HFFc6 (cell line): ENCODE measurements at places on chromosomes 3 and 15.

DNA sequence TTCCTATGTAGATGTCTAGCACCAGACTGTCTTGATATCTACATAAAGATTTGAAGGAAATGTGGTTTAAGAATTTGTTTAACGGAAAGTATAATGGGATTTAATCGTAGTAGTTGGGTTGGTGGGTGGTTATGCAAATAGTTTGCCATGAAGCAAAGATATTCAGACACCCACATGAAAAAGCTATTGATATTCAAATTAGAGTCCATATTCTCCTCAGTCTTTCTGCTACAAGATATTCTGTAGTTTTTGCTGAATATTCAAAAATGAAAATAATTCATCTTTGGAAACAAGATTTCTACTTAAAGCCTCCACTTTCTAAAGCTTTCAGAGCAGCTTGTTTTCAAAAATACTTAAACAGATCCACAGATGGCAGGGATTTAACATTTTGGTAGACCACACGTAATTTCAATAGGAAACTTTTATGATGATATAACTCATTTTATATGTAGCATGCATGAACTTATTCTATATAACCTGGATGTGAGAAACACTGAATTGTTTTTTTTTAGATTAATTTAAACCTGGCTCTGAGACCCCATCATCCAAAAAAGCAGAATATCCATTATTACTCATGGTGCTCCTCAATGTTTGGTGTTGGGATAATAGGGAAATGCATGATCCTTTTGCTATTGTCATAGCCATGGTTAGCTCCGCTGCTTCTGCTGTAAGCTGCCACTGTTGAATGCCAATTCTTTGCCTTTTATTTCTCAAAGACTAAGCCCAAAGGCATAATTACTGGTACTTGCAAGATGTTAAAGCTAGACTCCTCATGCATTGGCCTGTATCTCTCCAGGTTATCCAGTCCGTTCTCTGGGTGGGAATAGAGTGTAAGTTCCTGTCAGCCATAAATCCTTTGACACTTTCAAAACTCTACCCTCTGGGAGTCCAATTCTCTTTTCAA is 98.0 kb downstream of the GMNC start:
- no peak for DNase-seq

- no peak for DNase-seq
Measured at GRCh38 chr15:63047792-63048114, 5.2 kb downstream of the TPM1 start.

GRCh38 chr15:80076321-80077318 is 17.1 kb downstream of the ZFAND6 start:
- no peak for DNase-seq

- DNase-seq, result no peak
Measured at GRCh38 chr3:2850701-2851100, 259.5 kb downstream of the IL5RA start.

- DNase-seq, result no peak
Measured at GRCh38 chr3:189202583-189202982, 30.8 kb downstream of the TPRG1 start.

DNA sequence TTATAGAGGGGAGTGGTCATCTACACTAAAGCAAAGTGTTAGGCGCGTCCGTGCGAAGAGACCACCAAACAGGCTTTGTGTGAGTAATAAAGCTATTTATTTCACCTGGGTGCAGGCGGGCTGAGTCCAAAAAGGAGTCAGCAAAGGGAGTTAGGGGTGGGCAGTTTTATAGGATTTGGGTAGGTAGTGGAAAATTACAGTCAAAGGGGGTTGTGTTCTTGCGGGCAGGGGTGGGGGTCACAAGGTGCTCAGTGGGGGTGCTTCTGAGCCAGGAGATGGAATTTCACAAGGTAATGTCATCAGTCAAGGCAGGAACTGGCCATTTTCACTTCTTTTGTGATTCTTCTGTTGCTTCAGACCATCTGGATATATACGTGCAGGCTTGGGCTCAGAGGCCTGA is 47.1 kb downstream of the OIP5 start:
- no peak for DNase-seq

- DNase-seq, result no peak
Measured at GRCh38 chr3:99248913-99249312, 347.4 kb upstream of the DCBLD2 start.

DNA sequence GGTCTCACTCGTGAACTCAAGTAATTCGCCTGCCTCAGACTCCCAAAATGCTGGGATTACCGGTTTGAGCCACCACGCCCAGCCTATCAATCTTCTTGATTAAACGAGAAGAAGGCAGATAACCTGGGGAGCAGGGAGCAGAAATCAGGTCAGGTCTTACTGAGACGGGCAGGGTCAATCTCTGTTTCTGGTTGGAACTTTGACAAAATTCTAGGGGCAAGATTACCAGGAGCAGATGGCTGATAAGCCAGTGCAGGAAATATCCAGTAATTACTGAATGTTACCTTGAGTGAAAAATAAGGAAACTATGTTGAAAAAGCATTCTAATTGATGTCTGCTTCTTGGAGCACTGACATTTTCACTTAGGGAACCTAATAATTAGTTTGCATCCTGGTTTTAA is 24.4 kb upstream of the GOLM2 start:
- DNase-seq, result no peak

- peak; percentile 56 for DNase-seq
Measured at GRCh38 chr15:59688423-59688781, 718 bp downstream of the BNIP2 start.

GRCh38 chr3:44525060-44525459 is 29.9 kb upstream of the ZKSCAN7 start:
- DNase-seq, result peak; percentile 12

- DNase-seq, result no peak
Measured at GRCh38 chr3:177448987-177449359, 251.7 kb upstream of the TBL1XR1 start.

DNA sequence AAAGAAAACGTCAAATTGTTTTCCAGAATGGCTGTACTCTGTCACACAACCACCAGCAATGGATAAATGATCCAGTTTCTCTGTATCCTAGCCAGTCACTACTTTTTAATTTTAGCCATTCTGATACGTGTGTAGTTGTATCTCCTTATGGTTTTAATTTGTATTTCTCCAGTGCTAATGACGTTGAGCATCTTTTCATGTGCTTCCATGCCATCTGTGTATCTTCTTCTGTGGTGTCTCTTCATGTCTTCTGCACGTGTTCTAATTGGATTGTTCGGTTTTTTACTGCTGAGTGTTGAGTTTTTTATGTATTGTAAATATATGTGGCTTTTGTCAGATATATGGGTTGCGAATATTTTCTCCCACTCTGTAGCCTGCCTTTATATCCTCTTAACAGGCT is 81.9 kb downstream of the SUMF1 start:
- no peak for DNase-seq

DNA sequence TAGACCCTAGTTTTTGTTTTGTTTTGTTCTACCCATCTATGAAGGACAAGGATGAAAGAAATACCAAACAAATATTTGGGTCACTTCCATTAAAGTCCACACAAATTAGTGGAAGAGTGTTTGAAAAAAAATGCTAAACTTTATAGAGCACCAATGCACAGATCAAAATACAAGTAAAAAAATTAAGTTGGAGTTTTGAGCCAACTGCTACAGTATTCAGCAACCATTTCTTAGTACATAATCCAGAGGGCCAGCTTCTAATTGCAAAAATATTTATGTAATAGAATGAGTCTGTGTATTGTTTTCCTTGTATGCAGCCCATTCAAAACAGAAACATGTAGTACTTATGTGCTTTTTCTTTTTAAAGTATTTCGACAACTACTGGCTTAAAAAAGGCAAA is 121.1 kb downstream of the CBLB start:
- DNase-seq, result no peak

DNA sequence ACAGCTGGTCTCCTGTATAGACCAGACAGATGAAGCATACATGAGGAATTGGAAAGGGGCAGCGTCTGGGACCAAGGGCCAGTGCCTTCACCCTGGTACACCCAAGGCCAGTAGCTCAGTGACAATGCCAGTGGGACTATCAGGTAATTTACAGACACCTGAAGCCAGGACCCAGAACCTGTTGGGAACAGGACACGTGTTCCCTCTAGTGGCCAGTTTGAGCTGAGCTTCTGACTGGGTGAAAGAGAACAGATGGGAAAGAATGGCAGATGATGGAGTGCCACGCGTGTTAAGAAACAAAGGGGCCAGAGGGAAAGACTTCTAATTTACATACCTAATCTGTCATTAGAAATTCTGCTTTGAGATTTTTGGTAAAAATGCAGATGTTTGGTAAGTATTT is 5.1 kb upstream of the SLC25A38 start:
- DNase-seq, result peak; percentile 32

- no peak for DNase-seq
Measured at GRCh38 chr3:80040067-80040466, 272.3 kb upstream of the ROBO1 start.

- DNase-seq, result no peak
Measured at GRCh38 chr3:47782446-47783308, 984 bp upstream of the SMARCC1 start.

DNA sequence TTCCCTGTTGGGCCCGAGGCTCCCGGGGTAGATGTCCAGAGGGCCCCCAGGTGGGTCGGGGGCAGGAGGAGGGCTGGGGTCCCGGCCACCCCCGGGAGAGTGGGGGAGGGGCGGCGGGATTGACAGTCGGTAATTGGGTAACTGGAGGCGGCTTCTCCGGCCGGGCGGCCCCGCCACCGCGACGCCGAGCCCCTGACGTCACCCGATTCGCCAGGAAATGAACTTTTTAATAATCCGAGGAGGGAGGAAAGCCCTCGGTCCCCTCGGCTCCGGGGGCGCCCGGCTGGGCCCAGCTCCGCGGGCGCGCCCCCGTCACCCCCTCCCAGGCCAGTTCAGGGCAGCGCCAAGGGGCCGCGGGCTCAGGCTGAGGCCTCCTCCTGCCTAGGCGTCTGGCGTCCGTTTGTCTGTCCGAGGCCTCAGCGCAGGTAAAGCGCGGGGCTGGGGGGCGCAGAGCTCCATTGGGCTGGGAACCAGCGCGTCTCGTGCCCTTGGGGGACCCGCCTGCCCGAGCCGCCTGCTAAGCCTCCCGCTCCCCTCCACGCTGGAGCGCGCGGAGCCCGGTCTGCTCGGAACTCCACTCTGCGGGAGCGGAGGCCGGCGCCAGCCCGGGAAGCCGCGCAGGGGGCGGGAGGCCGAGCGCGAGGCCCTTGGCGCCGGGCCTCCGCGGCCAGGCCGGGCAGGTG is 3.9 kb downstream of the GATA2 start:
- DNase-seq, result peak; percentile 74

GRCh38 chr3:102712896-102713295 is 278.1 kb downstream of the ZPLD1 start:
- no peak for DNase-seq

GRCh38 chr3:52153389-52154096 is 680 bp downstream of the POC1A start:
- peak; percentile 73 for DNase-seq

- DNase-seq, result peak; percentile 78
Measured at GRCh38 chr3:99651531-99651930, 13.1 kb downstream of the COL8A1 start.

GRCh38 chr3:73509066-73509465 is 115.7 kb downstream of the PDZRN3 start:
- DNase-seq, result no peak

DNA sequence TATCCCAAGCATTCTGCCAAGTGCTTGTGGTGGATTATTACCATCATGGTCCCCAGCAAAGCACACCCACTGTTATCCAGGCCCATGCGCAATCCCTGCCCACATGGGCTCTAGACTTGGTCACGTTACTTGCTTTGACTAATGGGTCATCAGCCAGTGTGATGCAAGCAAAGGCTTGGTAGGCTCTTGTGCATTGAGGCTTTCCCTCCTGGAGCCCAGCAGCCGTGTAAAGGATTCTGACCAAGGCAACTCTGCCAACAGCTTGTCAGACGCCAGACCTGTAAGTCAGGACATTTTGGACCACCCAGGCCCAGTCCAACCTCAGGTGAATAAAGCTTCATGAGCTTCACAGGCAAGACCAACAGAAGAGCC is 93.9 kb downstream of the ABHD5 start:
- DNase-seq, result no peak

GRCh38 chr3:99970198-99970597 is 144.1 kb downstream of the FILIP1L start:
- DNase-seq, result no peak

DNA sequence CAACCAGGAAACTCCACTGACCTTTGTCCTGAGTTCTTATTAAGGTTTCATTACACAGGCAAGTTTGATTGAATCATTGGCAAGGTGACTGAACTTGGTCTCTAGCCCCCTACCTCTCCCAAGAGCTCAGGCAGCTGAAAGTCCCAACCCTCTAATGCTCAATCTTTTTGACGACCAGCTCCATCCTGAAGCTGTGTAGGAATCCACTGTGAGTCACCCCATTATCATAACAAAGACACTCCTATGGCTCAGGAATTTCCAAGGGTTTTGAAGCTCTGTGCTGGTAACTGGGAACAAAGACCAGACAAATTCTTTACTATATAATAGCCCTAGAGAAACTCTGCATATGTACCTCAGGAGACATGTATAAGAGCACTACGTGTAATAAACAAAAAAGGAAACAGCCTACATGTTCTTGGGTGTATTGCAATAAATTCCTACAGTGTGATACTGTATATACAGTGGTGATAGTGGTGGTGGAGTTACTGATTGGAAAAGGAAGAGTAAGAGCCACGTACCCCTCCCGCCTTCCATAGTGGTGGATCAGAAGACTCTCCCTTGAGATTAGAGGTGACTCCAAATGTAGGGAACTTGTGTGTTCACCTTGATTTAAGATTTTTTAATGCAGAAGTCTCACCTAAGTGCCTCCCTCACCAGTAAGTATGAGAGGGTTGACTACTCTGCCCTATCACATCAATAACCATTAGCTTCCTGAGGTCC is 116.6 kb downstream of the ST8SIA2 start:
- peak; percentile 8 for DNase-seq

- no peak for DNase-seq
Measured at GRCh38 chr3:97338375-97338774, 426.2 kb upstream of the ARL6 start.

GRCh38 chr15:90593499-90594158 is 63.9 kb downstream of the CRTC3 start:
- no peak for DNase-seq
